Stimulated activated CD4-positive, alpha-beta T cell treated with anti-CD3 and anti-CD28 coated beads, TNF-alpha, amount 100 ng/mL, for 24 hours (primary cell): ENCODE measurements at places on chromosomes 12 and 14.

DNA sequence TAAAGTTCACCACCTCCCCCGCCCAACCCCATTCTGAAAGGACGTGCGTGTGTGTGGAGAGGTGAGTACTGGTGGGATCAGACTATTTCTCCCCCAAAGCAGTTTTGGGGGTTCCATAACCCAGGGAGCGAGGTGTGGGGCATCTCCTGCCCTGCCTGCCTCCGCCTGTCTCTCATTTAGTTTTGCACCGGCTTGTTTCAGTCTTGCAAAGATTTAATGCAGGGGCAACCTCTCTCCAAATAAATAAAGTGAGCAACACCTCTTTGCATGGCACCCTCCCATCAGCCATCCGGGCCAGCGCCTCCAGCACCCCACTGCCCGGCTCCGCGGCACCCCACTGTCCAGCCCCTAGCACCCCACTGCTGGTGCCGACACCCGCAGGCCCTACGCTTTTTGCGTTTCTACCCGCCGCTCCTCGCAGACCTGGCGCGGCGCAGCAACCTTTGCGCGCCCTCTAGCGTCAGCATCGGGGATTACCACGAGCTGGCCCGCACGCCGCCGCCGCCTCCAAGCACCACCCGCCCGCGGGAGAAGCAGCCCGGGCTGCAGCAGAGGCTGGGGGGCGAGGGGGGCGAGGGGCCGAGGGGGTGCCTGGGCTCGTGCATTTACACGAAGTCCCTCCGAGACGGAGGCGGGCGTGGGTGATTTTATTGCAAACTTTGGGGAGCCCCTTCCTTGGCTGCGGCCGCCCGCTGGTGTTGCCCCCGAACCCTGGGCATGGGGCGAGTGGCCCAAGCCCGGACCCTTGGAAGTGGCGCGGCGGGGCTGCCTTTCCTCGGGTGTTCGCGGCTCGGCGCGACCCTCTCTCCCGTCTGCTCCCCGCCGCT is 55.8 kb upstream of the VRK1 start:
- DNase-seq: peak; percentile 61

- DNase-seq: no peak
These were observed 92.7 kb downstream of the LRRC74A start for GRCh38 chr14:76918782-76919394.

DNA sequence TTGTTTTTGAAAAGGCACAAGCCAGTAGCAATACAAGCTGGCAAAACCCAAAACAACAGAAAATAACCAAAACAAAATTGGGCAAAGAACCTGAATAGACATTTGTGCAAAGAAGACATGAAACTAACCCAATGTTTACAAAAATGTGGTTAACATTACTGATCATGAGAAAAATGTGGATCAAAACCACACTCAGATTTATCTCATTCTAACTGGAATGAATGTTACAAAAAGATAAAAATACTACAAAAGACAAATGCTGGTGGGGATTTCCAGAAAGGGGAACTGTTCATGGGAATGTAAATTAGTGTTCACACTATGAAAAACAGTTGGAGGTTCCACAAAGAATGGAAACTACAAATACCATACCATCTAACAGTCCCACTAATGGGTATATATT is 26.6 kb downstream of the ASCL4 start:
- no peak for DNase-seq

DNA sequence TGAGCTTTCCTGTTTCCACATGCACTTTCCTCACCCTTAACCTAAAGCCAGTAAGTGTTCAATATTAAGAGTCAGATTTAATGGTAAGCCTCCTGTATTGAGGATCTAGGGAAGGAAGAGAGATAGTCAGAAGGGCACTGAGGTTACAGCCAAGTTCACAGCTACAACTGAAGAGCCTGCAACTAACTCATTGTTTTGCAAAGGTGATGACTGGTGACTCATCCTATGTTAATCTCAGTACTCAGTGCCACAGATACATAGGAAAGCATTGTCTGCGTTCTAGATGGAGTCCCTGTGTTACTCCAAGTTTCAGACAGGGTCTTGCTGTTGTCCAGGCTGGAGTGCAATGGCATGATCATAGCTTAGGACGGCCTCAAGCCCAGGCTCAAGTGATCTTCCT is 157.0 kb upstream of the RBM19 start:
- no peak for DNase-seq

- peak; percentile 79 for DNase-seq
These were observed 6.0 kb downstream of the ZNF219 start for GRCh38 chr14:21092273-21093011.

- DNase-seq: no peak
These were observed 6.2 kb downstream of the KRT77 start for GRCh38 chr12:52697058-52697582.

- DNase-seq: no peak
These were observed 64.6 kb downstream of the EP400 start for GRCh38 chr12:132014092-132014914.

GRCh38 chr12:120845696-120846095 is 58.5 kb downstream of the SPPL3 start:
- DNase-seq: no peak

DNA sequence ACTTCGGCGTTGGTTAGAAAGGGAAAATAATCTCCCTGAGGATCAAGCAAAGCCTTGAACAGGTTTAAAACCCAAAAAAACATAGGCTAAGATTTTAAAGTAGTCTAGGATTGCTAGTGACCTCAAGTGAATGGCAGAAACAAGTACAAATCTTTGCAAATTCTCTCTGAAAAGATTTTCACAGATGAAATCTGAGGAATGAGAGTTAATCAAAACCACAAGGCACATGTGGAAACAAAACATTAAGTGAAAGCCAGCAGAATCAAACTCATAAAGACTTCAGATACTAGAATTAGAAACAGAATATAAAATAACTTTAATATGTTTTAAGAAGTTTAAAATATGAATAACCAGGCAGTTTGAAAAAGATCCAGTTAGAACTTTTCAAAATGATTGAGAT is 52.2 kb upstream of the CFL2 start:
- DNase-seq: no peak

GRCh38 chr12:51886021-51886710 is 1.7 kb upstream of the ANKRD33 start:
- peak; percentile 11 for DNase-seq

DNA sequence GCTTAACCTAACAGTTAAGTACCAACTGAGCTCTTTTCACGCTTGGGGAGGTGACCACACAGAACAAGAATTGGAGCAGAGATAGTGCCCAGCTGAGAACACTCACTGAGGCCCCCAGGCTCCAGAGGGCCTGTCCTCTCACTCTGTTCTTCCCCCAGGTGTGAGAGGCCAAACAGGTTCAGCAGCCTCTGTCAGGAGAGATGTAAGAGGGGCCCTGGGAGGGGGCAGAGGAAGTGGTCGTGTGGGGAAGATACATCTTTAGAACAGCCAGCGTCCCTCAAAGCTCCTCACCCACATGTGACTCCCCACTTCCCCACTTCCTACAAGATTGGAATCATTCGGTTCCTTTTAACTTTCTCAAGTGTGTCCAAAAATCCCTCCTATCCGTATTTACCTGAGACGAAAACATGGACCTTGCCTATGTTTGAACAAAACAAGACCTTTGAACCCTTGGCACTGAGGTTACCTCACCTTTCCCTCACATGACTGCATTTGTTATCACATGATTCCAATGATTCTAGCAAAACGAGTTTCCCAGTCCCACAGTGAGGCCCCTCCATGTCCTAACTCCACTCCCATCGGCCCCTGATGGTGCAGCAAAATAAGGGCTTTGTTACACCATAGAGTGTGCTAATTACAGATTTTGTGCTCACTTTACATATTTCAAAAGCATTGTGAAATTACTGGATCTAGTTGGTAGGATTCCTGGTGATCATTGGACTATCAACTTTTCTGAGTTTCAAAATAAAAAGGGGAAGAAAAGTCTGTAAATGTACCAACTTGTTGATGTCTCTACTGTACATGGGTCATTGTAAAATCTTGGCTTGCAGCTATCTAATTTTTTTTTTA is 40.0 kb upstream of the PAPOLA start:
- DNase-seq: no peak

- no peak for DNase-seq
These were observed 25.8 kb upstream of the MAX start for GRCh38 chr14:65128096-65128495.

GRCh38 chr12:116182359-116183063 is 95.0 kb downstream of the MED13L start:
- DNase-seq: no peak
